Smooth muscle cell of the pulmonary artery (primary cell): ENCODE measurements at places on chromosomes 2 and 18. TPM values are rescaled to one million over a fixed set of nuclear protein-coding genes. Genes with fewer than 3 reads are reported as not detected.

The ANKAR gene
- 4.3 and 7.0 TPM in 2 replicates for total RNA-seq

The FNDC4 gene
- 39.9 and 52.9 TPM in 2 replicates for total RNA-seq

The MPP4 gene
- 2.2 and 6.2 TPM in 2 replicates for total RNA-seq

The WDSUB1 gene
- 8.6 and 11.2 TPM in 2 replicates for total RNA-seq

The CAPN14 gene
- 0.23 and 0.26 TPM in 2 replicates for total RNA-seq

The C2orf66 gene
- 0.20 and 0.59 TPM in 2 replicates for total RNA-seq

The ABCB6 gene
- total RNA-seq = 69.9 and 77.9 TPM in 2 replicates

The RGPD3 gene
- total RNA-seq = 0.20 and 0.26 TPM in 2 replicates

The CDK15 gene
- total RNA-seq = 0.52 and 1.5 TPM in 2 replicates

The PROM2 gene
- 0.20 and 0.56 TPM in 2 replicates for total RNA-seq

The TANC1 gene
- 40.1 and 44.3 TPM in 2 replicates for total RNA-seq

The MAL gene
- not detected in 2 replicates for total RNA-seq

The ZNF396 gene
- total RNA-seq = 1.9 and 3.5 TPM in 2 replicates

The HAT1 gene
- 26.8 and 34.4 TPM in 2 replicates for total RNA-seq

The MPV17 gene
- total RNA-seq = 71.7 and 83.5 TPM in 2 replicates

The CLEC4F gene
- total RNA-seq = not detected in 2 replicates

The SSB gene
- total RNA-seq = 59.6 and 85.0 TPM in 2 replicates

The PER2 gene
- 3.9 and 4.1 TPM in 2 replicates for total RNA-seq

The MRPL53 gene
- 20.2 and 22.0 TPM in 2 replicates for total RNA-seq

The ANO7 gene
- total RNA-seq = 1.0 and 1.7 TPM in 2 replicates

The HDAC4 gene
- total RNA-seq = 16.6 and 17.7 TPM in 2 replicates

The ADD2 gene
- not detected in 2 replicates for total RNA-seq

The PDE1A gene
- 9.7 and 108 TPM in 2 replicates for total RNA-seq

The LCLAT1 gene
- total RNA-seq = 21.7 and 25.1 TPM in 2 replicates

The CFAP65 gene
- total RNA-seq = 0.03 TPM in 1 of 2 replicates, not detected in the other

The ICA1L gene
- 3.1 and 3.7 TPM in 2 replicates for total RNA-seq

The TGFA gene
- total RNA-seq = 0.13 and 2.8 TPM in 2 replicates

The FLACC1 gene
- 1.3 and 2.5 TPM in 2 replicates for total RNA-seq

The CNDP1 gene
- not detected in 2 replicates for total RNA-seq

The IGFBP2 gene
- 705 and 731 TPM in 2 replicates for total RNA-seq

The FBLN7 gene
- 7.5 and 17.7 TPM in 2 replicates for total RNA-seq
